HT1080 (cell line): ENCODE measurements at places on chromosomes 13 and 19.

- no peak for DNase-seq
Measured at GRCh38 chr13:100518394-100519062, 70.1 kb downstream of the GGACT start.

- peak; percentile 36 for DNase-seq
Measured at GRCh38 chr19:35509018-35509652, 4.3 kb downstream of the DMKN start.

GRCh38 chr19:4124638-4125037, 716 bp upstream of the MAP2K2 start:
- DNase-seq = no peak

- DNase-seq = no peak
Measured at GRCh38 chr13:64417581-64417980, 2812.6 kb downstream of the PCDH9 start.

DNA sequence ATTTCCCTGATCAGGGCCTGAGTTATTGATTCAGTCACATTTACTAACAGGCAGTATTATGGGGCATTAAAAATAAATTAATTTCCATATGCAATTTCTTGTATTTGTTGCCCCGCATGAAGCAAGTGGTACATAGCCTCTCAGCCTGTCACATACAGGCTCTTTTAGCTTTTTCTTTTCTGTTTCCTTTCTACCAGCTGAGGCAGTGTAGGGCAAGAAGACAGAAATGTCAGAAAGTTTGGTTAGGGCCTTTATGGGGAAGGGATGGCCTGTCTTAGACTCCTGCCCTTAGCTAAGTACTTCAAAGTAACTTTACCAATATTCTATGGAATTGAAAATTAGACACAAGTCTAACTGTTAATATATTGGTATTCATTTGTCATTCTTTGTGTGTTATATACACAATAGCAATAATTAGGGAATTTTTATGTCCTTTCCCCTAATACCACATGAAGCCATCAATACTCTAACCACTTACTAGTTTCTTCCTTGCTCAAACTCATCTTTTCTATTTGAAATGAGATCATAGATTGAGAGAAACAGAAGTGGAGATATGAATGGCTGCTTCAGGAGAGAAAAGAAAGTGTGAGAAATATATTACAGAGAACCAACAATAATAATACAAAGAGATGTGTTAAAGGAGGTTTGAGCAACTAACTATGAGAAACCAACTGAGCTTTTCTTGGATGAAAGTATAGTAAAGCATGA, 669.6 kb downstream of the PCDH17 start:
- no peak for DNase-seq

GRCh38 chr13:101612735-101613134, 160.3 kb downstream of the ITGBL1 start:
- DNase-seq = no peak

GRCh38 chr13:84137292-84137691, 255.0 kb upstream of the SLITRK1 start:
- DNase-seq = peak; percentile 70

DNA sequence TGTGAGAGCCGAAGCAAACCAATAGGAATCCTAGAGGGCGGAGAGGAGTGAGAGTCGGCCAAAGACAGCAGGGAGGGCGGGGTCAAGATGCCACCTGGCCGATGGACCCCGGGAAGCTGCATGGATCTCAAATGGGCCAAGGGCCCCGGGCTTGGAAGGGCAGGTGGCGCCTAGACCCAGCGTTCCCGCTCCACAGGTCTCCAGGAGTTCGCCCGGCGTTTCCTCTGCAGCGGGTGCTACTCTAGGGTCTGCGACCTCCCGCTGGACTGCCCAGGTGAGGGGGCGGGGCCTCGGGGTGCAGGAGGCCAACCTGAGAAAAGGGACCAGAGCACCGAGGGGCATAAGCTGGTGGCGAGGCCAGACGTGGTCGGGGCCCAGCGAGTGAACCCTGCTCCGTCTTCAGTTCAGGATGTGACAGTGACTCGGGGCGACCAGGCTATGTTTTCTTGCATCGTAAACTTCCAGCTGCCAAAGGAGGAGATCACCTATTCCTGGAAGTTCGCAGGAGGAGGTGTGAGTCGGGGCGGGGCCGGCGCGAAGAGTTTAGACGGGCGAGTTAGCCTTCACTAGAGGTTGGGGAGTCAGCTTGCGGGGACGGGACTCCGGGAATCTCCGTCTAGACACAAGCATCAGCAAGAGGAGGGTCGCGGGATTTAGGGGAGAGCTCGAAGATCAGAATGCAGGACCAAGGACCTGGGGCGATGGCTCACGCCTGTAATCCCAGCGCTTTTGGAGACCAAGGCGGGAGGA, 9.9 kb downstream of the SPACA6 start:
- no peak for DNase-seq

GRCh38 chr13:36917311-36917710, 2.7 kb downstream of the SMAD9 start:
- DNase-seq = no peak

- no peak for DNase-seq
Measured at GRCh38 chr13:110010404-110011138, 224.2 kb upstream of the IRS2 start.

DNA sequence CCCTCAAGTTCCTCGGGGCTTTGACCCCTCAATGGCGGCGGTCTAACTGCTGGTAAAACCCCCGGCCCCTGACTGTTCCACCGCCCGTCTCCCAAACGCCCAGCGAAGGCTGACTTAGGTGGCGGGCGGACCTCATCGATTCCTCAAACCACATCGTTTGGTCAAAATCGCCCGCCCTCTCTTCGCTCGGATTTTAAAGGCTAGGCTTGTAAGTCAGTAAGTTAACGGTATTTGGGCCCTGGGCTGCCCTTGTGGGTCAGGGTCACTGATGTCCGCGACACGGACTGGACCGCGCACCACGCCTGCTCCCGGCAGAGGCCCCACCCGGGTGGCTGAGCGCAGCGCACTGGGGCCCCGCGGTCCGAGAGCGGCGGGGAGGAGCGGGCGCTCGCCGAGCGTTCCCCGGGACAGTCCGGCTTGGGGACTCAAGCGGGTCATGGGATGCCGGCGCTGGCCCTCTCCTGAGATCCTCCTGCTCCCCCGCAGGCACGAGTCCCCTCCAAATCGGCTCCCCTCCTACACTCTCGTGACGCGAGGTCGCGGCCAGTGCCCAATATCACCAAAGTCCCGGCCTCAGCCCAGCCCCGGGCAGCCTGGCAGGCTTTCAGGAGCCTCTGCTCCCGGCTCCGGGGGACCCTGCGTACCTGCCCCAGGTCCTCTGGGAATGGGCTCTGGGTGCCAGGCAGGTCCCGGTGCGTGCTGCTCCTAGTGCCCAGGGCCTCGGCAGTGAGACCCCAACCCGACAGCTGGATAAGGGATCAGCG, 1.0 kb downstream of the FLT1 start:
- DNase-seq = no peak

DNA sequence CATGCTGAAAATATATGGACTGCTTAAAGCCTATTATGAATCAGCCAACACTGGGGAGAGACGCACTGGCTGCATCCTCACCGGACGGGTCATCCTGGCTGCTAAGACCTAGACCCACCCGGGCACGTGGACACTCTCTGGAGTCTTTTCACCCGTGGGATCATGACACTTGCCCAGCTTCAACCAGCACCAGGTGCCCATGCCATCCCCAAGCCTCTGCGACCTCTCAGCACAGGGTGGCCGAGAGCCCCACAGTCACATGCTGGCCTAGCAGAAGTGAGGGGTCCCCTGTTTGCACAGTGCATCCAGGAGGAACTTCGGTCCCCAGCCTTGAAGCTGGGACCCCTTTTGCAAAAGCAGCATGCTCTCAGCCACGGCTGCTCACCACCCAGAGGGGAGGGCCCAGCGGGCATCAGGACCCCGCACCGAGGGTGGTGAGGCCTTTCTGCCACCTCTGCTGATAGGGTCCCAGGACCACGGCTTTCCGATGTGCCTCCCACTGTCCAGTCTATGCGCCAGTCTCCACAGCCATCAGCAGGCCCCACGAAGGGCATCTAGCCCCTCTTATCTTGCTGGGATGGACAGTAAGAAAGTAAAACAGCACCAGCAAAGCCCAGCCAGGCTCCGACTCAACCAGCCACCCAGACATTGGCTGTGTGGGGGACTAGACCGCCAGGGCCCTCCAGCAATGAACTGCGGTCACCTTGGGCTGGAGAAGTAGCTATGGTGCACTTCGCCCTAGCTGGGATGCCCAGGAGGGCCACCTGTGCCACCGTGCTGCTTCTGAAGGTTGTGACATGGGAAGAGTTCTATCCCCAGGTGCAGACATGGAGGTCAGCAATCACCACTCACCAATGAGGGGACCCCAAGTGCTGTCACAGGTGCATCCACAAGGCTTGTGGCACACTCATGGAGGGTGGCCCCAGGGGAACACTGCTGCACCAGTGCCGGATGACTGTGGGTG, 73.1 kb downstream of the CEBPG start:
- no peak for DNase-seq

DNA sequence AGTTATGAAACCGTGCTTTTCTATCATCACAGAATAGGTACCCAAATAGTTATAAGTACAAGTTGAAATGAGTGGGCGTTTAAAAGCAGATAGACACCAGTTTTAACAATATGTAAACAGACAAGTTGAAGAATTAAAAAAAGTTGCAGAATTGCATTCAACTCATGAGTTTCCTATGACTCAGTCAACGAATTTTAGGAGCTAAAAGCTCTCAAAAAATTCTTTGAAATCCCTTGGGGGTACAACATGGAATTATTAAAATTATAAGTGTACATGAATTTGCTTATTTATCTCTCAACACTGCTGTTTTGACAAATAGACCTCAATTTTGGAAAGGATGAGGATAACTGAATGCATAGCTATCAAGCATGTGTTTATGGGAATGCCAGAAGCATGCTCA, 693.4 kb downstream of the PCDH9 start:
- DNase-seq = no peak

GRCh38 chr13:95603887-95604555, 40.5 kb downstream of the DZIP1 start:
- peak; percentile 89 for DNase-seq

GRCh38 chr13:26585136-26585535, 27.7 kb downstream of the WASF3 start:
- no peak for DNase-seq

DNA sequence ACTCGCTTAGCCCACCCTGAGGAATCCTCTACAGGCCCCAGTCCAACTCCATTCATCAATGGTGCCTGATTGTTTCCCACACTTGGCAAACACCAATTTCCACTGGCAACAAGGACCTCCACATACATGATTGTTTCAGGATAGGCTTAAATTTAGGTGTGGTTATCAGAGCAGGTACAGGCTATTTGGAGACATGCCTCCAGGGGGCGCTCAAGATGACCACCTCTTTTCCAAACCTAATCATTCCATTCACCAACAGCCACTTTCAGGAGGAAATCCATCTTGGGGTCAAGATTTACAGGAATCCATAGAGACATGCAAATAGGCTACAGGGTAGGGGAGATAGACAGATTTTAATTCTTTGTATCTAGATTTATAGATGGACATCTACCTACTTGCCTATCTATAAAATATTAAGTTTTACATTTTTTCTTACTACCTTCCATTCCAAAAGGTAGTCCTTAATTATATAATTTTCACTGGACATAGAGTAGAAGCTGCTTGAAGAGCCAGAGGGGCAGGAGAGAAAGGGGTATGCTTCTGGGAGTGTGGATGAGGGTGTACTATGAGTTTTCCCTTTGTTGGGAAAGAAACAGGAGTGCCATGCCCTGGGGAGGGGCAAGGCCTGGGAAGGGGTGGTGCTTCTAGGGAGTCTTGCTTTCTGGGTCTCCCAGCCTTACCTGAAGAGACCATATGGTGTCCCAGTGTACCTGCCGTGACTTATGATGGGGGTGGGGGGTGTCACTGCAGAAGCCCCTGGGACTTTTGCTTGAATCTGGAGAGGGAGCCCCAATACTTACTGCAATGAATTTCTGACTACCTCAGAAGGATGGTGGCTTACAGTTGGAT, 14.1 kb upstream of the PCDH8 start:
- peak; percentile 47 for DNase-seq

DNA sequence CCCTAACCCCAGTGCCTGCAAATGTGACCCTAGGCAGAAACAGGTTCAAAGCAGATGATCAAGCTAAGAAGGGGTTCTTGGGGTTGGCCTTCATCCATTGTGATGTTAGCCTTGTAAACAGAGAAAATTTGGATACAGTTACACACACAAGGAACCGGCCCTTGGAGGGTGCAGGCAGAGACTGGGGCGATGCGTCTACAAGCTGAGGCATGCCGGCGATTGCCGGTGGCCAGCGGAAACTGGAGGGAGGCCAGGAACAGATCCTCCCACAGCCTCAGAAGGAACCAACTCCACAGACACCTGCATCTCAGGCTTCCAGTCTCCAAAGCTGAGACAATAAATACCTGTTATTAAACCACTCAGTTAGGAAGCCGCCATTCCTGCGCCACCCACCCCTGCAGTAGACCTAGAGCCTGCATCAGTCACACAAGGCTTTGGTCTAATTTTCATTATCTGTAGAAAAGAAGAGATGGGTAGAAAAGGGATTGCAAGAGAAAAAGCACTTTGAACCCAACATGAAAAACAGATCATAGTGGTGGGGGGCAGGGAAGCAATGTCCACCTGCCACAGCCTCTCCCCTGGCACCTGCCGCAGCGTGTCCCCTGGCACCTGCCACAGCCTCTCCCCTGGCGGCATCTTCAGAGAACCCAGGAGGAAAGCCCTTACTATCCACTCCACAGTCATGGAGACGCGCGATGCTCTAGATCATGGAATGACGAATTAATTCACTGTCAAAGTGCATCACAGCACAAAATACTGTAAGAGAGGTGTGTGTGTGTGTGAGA, 119.7 kb upstream of the SOX1 start:
- no peak for DNase-seq
